ENCODE measurements at places on chromosomes 7 and 10.

- DNase-seq: no peak
Observed at GRCh38 chr7:149717481-149717880, 55.9 kb downstream of the ZNF467 start.

GRCh38 chr10:60270426-60270825 is 119.2 kb downstream of the ANK3 start:
- DNase-seq: no peak

- DNase-seq: no peak
Observed at GRCh38 chr10:49115796-49116508, 630 bp upstream of the VSTM4 start.

- no peak for DNase-seq
Observed at GRCh38 chr10:10869592-10869991, 148.1 kb upstream of the CELF2 start.

- no peak for DNase-seq
Observed at GRCh38 chr10:77548157-77548556, 89.5 kb downstream of the KCNMA1 start.

DNA sequence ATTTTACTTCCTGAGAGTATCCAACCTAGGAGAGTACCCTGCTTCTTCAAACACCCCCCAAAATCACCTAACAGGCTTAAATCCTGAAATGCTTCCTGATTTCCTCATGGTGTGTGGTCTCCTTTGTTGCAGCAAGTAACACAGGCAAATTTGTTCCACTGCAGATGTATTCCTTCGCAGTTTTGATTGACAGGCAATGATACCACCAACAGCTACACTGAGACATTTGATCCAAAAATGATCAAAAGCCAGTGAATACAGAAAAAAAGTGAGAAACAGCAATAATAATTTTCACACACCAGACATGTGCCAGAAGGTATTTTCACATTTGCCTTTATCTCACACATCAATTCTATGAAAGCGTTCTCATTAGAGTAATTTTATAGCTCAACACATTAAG is 95.9 kb downstream of the HERPUD2 start:
- DNase-seq: no peak

GRCh38 chr7:3482147-3482921 is 181.3 kb downstream of the SDK1 start:
- DNase-seq: peak; percentile 42

DNA sequence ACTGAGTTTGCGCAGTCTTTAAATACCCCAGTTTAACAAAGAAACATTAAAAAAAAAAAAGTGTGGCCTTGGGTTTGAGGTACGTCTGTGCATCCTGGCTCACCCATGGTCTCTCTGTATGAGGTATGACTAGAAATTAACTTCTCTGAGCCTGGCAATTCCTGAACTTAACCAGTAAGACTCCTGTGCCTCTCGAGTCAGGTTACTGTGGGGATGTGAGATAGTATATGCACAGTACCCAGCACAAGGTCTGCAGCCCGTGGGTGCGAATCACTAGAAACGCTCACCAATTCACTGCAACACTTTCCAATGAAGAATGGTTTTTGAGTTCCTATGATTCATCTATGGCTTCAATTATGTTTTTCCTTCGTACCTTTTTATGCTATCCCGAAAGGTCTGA is 149.9 kb downstream of the SFMBT2 start:
- DNase-seq: no peak

DNA sequence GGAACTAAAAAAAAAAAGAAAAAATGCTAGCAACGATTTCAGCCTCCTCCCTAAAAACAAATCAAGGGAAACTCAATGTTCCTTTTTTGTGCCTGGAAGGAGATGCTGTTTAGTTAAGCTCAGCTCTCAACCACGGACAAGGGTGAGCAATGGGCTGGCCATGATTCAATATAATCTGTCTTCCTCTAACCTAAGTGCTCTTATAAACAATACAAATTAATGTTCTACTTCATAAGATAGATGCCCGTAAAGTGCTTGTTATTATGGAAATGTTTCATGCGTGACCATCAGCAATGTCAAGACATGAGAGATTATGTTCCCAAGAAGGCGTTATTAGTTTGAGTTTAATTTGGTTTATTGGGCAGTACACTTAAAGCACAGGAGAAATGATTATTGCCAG is 320.3 kb downstream of the SFMBT2 start:
- no peak for DNase-seq

Measured in SK-N-MC (cell line).